Islet precursor cell (in vitro differentiated cells): ENCODE measurements at places on chromosomes 1 and 21.

DNA sequence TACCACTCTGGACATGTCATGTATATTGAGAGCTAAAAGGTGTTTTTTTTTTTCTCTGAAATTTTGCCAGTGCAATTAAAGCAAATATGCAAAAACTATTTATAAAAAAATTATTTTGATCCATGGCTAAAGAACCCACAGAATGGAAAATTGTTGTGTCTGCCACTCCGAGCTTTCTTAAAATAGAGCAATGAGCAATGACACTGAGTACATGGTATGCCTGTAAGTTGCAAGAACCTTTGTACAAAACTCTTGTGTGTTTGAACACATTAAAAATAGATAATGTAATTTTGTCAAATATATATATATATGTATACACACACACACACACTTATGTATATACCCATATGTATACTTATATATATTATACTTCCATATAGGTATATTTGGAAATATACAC, 1530.9 kb upstream of the B3GALT2 start:
- no peak for DNase-seq

DNA sequence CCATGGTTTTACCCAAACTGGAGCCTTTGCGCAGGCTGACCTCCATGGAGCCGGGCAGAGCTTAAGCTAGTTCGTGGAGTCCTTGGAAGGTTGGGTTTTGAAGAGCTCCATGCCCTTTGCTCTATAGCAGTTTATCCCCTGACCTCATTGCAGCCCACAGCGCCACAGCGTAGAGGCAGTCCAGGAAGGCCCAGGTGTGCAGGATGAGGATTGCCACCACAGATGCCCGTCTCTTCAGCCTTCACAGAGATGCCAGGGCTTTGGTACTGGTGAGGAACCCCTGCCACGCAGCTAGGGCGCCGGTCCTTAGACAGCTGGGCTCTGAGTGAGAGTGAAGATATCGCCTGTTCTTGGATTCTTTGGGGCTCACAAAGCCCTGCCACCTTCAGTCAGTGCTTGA, 138.6 kb downstream of the PEX14 start:
- peak; percentile 46 for DNase-seq

- no peak for DNase-seq
These were observed 36.4 kb upstream of the WNT4 start for GRCh38 chr1:22179197-22179803.

DNA sequence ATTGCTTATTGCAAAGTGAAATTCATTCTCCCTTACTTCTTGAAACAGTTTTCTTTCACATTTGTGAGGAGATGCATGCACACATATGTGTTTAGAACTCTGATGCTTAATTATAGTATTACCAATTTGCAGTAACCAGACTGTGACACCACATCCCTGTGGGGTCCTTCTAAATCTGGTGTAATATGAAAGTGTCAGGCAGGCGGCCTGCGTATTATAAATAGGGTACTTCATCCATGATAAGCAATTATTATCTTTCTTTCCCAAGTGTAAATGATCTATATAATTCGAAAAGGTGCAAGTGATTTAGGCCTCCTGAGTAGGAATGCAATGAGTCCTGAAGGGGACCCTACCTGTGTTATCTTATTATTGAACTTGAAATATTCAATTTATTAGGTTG, 876 bp downstream of the EFCAB7 start:
- no peak for DNase-seq

- DNase-seq = no peak
These were observed 9.9 kb downstream of the ANGPTL7 start for GRCh38 chr1:11198851-11199594.
